ENCODE measurements at places on chromosomes 5 and 9.

- no peak for DNase-seq
Measured at GRCh38 chr5:107917983-107918382, 247.2 kb upstream of the EFNA5 start.

GRCh38 chr5:105840800-105841199 lies 1829.9 kb downstream of the EFNA5 start:
- no peak for DNase-seq

DNA sequence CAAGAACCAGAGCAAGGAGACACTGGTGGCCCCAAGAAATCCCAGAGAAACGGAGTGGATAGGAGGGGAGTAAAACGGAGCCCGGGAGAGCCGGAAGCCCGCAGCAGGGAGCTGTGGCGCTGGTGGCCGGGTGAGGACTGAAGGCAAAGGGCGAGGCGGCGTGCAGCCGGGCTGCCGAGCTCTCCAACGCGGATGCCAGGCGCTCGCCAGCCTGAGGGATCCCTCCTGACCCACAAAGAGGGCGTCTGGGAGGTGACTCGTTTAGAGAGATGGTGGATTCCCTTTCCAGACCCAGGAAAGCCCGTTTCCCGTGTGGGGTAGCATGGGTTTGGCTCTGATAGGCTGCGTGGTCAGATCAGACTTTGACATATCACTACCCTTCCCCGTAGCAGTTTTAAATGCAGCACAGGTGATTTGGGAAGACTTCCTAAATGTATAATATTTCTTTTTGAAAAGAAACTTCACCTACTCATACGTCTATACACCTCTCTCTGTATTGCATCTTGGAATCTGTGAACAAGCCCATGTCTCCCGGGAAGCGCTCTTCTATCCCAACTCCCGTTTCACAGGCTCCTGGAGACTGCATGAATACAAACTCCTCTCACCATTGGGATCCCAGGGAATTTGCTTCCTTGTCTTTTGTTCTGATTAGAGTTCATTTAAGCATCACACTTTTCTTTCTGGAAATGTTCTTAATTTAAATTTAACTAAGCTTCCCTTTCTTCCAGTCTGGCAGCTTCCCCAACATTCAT lies 158.1 kb downstream of the C9orf152 start:
- DNase-seq, result peak; percentile 40

DNA sequence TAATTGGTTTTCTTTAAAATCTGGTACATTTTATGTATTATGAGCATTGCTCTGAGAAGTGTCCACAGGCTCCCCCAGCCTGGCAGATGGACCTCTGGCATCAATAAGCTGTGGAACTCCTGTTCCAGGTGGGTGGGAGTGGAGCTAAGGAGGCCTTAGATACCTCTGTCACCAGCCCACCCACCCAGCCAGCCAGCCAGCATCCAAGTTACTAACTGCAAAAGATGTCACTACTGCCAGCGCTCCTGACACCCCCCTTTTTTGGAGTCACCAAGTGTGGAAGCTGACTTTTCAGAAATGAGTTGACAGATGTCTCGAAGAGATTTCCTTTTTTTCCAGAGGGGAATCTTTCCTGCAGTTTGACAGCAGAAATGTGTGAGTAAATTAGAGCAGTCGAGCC lies 111.2 kb downstream of the GALNT10 start:
- no peak for DNase-seq

GRCh38 chr5:177476531-177477233 lies 3.2 kb upstream of the DBN1 start:
- DNase-seq, result no peak

GRCh38 chr5:73733219-73733618 lies 107.2 kb downstream of the ARHGEF28 start:
- no peak for DNase-seq

DNA sequence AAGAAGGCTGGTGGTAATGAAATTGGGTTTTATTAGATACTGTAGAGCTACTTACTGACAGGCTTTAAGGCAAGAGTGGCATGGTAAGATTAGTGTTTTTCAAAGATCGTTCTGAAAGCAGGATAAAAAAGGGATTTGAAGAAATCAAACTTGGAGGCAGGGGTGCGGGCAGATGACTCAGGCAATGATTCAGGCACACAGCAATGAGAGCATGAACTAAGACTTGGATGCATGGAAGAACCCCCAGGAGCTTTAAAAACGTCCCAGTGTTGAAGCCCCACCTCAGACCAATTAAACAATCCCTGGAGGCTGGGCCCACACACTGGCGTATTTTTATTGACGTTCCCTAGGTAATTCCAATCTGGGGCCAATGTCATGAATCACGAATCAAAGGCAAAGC lies 102.5 kb downstream of the SREK1 start:
- no peak for DNase-seq

GRCh38 chr9:100600521-100601079 lies 22.7 kb downstream of the CAVIN4 start:
- no peak for DNase-seq

- no peak for DNase-seq
Measured at GRCh38 chr9:131092548-131093440, 3.5 kb upstream of the AIF1L start.

DNA sequence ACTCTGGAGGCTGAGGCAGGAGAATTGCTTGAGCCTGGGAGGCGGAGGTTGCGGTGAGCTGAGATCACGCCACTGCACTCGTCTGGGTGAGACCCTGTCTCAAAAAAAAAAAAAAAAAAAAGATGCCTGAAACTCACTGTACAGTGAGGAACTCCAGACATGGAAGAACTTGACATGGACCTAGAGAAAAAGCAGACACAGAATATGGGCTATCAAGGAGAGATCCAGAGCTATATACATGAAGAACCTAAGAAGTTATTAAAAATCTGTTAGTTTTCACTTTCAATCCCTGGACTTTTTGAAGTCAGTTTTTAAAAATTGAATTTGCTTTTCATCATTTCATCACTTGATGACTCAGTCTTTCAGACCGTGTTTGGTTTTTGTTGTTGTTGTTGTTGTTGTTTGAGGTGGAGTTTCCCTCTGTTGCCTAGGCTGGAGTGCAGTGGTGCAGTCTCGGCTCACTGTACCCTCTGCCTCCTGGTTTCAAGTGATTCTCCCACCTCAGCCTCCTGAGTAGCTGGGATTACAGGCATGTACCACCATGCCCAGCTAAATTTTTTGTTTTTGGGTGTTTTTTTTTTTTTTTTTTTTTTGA lies 20.3 kb downstream of the PAIP2 start:
- no peak for DNase-seq

- DNase-seq, result no peak
Measured at GRCh38 chr9:68914751-68915150, 99.2 kb downstream of the PRKACG start.

DNA sequence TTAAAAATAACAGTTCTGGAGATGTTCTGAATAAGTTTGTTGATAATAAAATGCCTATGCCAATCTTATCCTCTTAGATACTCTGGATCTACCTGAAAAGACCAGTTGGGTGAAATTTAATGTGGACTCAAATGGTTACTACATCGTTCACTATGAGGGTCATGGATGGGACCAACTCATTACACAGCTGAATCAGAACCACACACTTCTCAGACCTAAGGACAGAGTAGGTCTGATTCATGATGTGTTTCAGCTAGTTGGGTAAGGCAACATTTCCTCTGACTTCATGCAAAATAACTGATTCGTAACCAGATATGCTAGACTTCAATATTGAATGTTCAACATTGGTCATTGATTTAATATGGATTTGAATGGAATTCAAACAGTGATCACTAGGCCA lies 27.0 kb downstream of the ERAP2 start:
- DNase-seq, result no peak

DNA sequence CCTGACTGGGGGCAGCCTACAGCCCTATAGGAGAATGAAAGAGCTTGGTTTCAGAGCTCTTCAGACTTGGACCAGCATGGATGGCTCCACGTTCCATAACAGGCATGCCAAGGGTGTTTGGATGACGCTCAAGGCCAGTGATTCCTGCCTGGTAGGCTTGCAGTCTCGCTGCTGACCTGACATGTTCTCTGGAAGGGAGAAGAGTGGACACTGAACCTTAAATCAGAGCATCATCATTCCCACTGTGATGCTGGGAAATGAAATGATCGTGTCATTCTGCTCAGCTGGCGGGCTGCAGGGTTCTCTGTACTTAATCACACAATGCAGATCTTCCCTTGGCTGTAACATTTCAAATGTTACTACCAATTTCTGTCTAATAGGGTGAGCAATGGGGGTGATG lies 57.0 kb downstream of the CFAP90 start:
- DNase-seq, result no peak

GRCh38 chr5:17878541-17878940 lies 244.3 kb downstream of the TAF11L14 start:
- DNase-seq, result no peak

DNA sequence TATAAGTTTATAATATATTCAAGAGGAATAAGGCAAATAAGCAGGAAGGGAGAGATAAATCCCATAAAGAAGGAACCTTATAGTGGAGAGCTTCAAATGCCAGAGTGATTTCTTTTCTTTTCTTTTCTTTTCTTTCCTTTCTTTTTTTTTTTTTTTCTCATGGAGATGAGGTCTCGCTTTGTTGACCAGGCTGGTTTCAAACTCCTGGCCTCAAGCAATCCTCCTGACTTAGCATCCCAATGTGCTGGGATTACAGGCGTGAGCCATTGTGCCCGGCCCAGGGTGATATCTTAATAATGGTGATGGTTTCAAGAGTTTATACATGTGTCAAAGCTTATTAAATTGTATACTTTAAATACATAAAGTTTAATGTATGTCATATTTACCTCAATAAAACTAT lies 19.6 kb upstream of the FOCAD start:
- DNase-seq, result no peak

DNA sequence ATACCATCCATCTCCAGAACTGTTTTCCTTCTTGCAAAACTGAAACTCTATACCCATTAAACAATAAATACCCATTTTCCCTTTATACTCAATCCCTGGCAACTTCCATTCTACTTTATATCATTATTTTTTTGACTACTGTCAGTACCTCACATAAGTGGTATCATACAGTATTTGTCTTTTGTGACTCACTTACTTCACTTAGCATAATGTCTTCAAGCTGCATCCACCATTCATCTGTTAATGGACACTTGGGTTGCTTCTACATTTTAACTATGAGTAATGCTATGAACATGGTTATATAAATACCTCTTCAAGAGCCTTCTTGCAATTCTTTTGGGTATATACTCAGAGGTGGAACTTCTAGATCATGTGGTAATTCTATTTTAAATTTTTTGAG lies 11.6 kb upstream of the TYRP1 start:
- DNase-seq, result peak; percentile 18

GRCh38 chr5:172910828-172911627 lies 48.2 kb upstream of the RPL26L1 start:
- peak; percentile 36 for DNase-seq

- no peak for DNase-seq
Measured at GRCh38 chr5:122447879-122448278, 135.8 kb downstream of the SNCAIP start.

DNA sequence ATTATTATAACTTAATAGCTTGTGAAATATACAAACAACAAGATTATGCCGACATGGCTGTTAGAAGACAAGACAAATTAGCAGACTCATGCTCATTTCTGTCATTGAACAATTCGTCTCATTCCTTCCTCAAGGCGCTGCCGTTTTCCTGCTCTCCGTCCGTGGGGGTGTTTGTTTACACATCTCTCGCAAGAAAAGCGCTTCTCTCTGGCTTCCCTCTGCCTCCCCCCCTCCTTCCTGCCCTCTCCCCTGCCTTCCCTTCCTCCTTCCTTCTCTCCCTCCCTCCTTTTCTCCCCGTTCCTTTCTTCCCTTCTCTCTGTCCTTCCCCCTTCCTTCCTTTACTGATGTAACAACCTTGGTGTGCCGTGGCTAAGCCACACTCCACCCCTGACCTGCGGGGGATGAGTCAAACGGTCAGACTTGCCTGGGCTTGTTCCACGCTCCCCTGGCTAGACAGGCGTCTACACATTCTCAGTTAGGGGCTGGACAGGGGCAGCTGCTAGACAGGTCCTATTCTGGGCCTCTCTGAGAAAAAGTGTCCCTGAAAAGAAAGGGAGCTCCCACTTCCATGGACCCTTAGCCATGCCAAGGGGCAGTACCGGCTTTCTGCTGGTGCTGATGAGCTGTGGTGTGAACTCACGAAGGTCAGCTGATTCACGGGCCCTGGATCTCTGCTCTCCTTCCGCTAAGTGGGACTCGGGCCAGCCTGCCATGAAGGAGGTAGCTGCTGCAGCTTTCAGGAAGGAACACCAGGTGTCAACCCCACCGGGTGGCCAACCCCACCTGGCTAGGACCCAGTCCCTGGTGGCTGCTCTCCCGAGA lies 32.0 kb upstream of the SPTLC1 start:
- peak; percentile 90 for DNase-seq

- no peak for DNase-seq
Measured at GRCh38 chr5:178545176-178545575, 45.0 kb downstream of the COL23A1 start.

GRCh38 chr5:35880156-35880555 lies 23.5 kb downstream of the IL7R start:
- no peak for DNase-seq

DNA sequence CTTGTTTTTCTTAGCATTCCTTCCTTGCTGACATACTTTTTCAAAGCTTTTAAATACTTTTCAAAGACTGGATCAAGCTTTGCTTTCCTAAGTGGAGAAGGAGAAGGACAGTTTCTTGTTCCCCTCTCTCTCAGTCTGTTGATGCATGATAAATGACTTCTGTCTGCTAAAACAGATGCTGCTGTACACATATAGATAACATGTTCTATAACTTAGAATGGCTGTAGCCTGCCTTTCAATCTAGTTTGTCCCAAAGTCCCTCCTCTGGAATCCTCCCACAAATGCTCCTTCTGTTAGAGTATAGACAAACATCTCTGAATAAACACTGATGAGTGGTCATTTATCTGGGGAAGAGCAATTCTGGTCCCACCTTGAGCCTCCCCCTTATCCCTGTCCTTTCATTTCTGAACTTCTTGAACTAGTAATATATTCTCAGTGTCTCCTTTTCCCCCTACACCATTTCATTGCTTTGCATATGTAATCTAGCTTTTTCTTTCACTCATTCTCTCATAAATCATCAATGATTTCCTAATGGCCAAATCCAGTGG lies 5.4 kb upstream of the HEMGN start:
- no peak for DNase-seq

GRCh38 chr5:149298842-149299404 lies 27.3 kb downstream of the AFAP1L1 start:
- DNase-seq, result no peak

DNA sequence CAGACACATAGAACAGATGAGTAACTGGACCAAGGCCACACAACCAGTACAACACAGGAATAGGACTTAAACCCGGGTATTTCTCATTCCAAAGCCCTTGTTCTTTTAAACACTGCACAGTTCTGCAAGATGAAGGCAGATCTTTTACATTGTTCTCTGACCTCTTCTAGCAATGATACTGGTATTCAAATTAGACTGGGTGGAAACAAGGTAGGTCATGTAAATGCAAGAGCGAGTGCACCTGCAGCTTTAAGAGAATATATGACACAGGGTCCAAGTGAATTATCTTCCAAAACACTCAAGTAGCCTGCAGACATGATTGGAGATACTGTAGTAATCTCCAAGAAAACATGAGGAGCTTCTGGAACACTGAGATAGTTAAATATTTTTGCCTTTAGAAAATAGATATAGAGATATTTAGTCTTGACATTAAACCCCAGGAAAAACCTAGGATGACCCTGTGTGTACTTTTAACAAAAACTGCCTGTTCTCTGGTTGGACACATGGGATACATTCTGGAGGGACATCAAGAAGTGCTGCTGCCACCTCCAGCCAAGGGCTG lies 130.6 kb upstream of the EPB41L4A start:
- no peak for DNase-seq

GRCh38 chr9:94148419-94148818 lies 64.2 kb downstream of the PTPDC1 start:
- no peak for DNase-seq

GRCh38 chr5:19172926-19173470 lies 815.0 kb downstream of the CDH18 start:
- DNase-seq, result no peak

GRCh38 chr5:174793684-174794328 lies 69.4 kb downstream of the MSX2 start:
- DNase-seq, result peak; percentile 36

All from mammary epithelial cell (primary cell).